ENCODE measurements at places on chromosomes 5 and 9. TPM values are rescaled to one million over a fixed set of nuclear protein-coding genes. Genes with fewer than 3 reads are reported as not detected.

The IL17B gene
- 1.4 TPM for polyA plus RNA-seq

DNA sequence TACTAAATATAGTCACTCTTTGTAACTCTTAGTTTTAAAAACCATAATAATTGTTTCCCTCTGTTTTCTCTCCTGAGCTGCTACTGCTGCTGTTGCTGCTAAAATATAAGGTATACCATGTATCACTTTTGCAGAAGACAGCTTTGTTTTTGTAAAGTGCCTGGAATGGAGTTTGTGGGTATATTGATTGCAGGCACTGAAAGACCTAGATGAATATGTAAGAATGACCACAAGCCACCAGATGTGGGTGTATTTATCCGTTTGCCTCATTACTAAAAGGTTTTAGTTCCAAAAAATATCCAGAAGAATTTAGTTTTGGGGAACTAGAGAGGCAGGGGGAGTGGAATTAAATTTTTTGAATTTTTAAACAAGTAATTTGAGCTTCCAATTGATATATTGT is 151.1 kb upstream of the CDKN2B start:
- DNase-seq = no peak

GRCh38 chr5:150156027-150156368 is 353 bp upstream of the PDGFRB start:
- no peak for DNase-seq

DNA sequence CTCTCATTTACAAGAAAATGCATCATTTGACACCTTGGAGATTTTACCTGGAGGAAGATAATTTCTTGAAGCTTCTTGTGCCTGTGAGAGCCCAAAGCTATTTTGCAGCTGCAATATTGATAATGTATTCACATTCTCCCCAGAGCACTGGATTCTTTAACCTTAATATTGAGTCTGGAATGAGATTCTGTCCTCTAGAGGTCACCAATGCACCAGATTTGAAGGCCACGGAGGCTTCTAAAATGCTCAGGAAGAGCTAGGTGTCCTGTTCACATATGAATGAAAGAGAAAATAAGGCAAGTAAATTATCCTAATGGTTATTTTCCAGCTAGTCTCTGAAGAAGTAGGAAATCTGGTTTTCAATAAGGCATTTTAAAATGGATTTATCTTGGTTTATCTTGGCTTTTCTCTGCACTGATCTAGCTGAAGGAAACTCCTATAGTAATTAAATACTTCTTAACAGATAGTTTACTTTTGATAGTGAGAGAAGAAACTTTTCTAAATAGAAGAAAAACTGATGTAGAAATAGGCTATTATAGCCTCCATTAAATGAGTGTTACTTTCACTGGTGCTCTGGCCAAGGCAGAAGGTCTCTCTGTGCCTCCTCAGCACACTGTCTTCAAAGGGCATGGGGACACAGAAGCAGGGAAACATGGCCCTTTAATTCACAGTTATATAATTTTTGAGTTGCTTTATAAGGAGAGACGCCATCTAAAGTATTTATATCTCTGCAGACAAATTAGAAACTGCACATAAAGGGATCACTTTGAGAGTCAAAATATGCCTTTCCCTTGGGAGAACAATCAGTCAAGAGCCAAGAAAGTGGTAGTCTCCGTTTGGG is 297.0 kb upstream of the ACTBL2 start:
- peak; percentile 59 for DNase-seq

The PCDHGA12 gene
- 1.4 TPM for polyA plus RNA-seq

GRCh38 chr5:69007163-69007562 is 86.7 kb upstream of the SLC30A5 start:
- DNase-seq = no peak

The CDKN2B-AS1 gene
- polyA plus RNA-seq = not detected

DNA sequence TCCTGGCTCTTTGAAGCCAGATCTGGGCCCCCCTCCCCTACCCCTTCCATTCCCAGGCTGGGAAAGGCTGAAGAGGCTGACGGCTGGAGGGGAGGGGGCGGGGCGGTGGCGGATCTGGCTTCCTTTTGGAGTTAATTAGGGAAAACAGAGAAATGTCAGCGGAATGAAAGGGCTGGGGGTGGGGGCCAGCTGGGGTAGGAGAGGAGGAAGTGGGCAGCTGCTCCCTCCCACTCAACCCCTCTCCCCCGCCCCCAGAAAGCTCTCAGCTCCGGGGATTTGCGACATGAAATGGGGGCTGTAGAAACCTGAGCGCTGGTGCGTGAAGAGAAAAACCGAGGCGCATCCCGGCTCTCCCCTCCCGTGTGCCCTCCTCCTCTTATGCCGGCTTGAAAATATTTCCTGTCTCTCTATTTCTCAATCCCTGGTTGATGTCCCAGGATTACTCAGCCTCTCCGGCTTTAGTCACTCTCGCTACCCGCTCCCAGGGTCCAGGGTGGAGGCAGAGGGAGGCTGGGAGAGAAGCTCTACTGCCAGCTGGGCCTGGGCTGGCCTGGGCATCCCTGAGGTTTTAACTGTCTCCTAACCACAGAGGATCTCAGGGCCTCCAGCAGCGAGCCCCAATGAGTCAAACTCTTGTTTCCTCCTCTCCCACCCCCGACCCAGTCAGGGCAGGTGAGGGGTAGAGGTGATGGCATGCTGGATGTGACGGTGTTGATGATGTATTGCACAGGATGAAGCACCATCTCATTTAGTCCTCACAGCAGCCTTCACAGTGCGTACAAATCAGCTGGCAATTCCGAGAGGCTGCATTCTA is 20.1 kb downstream of the PCDHGC5 start:
- no peak for DNase-seq

GRCh38 chr9:127650518-127650917 is 38.4 kb downstream of the STXBP1 start:
- DNase-seq = no peak

The PDLIM4 gene
- 36.4 TPM for polyA plus RNA-seq

The GPR150 gene
- not detected for polyA plus RNA-seq

DNA sequence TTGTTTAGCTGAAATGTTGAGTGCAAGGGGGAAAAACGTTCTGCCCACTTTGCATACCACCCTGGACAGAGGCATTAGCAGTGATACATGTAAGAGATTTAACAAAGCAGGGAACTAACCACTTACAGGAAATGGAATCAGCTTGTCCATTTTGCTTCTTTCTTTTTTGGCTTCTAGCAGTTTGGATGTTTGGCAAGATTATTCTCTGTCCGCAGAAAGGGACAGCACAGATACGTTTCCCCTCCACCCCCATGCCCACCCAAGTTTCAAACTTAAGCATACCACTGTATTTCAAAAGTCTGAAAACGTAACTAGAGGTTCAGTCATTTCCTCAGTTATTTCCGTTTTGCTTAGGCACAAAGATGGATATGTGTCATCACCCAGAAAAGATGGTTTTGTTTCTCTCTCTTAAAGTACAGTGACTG is 118.4 kb downstream of the GDNF start:
- no peak for DNase-seq

GRCh38 chr5:175707751-175708375 is 50.0 kb downstream of the HRH2 start:
- no peak for DNase-seq

GRCh38 chr9:32707326-32707725 is 71.9 kb upstream of the TAF1L start:
- no peak for DNase-seq

DNA sequence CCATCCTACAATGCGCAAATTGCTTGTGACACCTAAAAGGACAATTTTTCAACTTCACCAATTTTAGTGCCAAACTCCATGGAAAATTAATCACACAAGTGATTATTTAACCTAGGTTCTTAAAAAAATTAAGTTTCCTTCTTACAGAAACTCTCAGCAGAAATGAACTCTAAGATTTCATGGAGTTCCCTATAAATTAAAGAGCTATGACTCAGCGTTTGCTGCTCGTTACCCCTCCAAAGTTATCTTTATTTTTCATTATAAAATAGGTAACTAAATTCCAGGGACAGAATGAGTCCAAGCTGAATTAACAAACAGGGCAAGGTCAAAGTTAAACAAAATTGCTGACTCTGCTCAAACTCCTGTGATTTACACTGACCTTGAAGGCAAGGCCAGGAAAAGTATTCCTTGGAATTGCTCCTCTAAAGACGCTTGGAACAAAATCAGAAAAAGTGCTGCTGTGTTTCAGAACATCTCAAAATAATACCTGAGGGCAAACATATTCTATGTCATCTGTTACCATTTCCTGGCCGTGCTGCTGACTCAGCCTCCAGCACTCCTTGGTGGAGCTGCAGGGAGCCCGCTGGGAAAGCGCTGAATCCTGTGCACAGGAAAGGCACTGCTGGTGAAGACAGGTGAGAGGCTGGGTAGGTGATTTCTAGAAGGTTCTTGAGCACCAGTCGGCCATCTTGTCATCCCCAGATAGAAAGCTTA is 2.5 kb upstream of the CMBL start:
- DNase-seq = no peak

DNA sequence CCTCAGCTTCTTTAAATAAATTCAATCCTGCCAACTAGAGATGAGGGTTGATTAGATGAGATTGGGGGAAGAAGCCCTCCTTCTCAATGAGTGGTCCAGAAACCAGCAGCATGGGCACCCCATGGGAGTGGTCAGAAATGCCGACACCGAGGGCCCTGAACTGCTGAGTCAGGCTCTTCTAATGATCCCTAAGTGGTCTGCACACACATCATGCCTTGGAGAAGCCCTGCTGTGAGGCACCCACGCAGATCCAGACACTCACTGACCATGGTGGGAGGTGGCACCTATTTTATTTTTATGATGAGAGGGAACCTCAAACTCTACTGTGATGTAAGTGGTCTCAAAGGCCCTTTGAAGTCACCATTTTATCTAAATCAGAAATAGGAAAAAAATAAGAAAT is 72.3 kb upstream of the BOD1 start:
- no peak for DNase-seq

The SLC34A1 gene
- 178 TPM for polyA plus RNA-seq

The SPAG8 gene
- polyA plus RNA-seq = 5.6 TPM

The SOX30 gene
- 0.52 TPM for polyA plus RNA-seq

- no peak for DNase-seq
These were observed 1118.6 kb upstream of the DMAC1 start for GRCh38 chr9:8917956-8918739.

DNA sequence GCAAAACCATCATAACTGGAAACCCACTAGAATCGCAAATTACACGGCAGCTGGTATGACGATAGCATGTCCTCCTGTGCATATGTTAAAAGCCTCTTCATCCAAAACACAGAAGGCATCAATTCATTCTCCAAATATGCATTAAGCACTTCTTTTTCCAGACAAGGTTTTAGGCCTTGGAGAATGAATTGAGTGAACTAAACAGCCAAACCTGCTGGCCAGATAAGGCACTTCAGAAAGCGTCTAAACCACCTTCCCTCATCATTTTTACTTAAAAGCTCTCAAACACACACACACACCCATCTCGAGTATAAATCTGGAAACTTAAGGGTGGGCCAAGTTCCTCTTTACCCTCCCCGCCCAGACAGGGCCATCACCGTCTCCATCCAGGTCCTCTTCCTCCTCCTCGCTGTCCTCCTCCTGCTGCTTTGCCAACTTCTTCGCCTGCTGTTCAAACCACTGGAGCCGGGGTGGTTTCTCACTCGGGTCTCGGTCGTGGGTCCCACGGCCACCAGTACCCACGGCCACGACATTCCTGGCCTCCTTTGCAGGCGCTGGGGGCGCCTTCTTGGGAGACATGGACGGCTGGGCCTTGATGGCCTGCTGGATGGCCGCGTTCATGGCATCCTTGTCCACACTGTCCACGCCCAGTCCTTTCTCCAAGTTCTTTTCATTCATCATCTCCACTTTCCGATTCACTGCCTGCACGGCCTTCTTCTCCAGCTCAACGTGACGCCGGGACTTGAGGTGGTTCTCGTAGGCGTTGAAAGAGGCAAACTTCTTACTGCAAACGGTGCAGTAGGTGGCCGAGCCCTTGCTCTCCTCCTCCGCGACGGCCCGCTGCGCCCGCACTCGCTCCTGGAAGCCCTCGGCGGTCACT is 696 bp downstream of the ZNF622 start:
- DNase-seq = no peak

DNA sequence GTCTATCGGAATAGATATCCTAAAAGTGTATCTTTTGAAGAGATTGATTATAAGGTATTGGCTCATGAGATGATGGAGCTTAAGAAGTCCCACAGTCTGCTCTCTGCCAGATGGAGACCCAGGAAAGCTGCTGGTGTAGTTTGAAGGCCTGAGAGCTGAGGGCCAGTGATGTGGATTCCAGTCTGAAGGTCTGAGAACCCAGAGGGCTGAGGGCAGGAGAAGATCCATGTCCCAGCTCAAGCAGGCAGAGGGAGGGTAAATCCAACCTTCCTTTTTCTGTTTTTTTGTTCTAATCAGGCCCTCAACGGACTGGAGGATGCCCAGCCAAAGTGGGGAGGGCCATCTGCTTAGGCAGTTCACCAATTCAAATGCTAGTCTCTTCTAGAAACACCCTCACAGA is 11.0 kb upstream of the ABL1 start:
- no peak for DNase-seq

DNA sequence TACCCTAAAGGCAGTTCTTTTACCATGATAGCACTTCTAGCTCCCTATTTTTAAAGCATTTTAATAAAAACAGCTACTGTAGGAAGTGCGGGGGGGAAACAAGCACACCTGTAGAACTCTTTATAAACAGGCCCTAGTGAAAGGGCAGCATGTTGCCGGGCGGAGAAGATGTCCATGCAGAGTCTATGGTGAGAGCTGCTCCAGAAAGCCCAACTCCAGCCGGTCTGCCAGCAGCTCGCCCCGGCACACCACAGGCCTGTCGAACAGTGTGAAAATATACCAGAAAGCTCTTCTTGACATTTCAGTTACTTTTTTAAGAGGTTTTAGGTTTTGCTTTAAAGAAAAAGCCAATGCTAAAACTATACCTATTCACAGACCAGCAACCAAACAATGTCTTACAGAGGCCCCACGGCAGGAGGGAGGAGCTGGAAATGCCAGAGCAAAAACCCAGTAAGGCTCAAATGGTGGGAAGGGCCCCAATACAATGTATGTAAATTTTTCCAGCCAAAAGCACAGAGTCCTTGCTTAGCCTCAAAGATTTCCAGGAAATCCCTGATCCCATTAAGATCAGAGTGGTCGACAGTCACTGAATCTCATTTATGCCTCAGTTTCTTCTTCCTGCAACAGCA is 121.2 kb downstream of the SAXO1 start:
- DNase-seq = no peak

DNA sequence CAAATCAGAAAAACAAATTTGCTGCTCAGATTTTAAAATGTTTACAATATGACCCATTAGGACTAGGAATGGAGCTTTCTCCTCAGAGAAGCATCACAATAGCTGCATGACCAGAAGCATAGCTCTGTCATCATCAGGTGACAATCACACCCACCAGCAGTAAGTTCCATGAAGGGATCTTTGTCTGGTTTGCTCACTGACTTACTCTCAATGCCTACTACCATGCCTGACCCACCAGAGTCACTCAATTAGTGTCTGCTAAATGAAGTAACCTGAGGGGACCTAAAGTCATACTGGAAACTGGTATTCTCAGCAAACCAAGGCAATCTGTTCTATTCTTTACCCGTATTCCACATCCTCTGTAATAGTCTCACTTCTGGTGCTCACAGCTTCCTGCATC is 7.7 kb downstream of the ERMP1 start:
- no peak for DNase-seq

The TRIM52 gene
- polyA plus RNA-seq = 23.4 TPM

GRCh38 chr9:117325110-117325731 is 89.6 kb downstream of the ASTN2 start:
- no peak for DNase-seq

- DNase-seq = no peak
These were observed 300.3 kb downstream of the EFNA5 start for GRCh38 chr5:107370396-107370968.
